Ovary (tissue), 10 donors: ENCODE measurements at places on chromosomes 16 and 17. TPM values are rescaled to one million over a fixed set of nuclear protein-coding genes. Genes with fewer than 3 reads are reported as not detected.

HEATR9 gene
- not detected for total RNA-seq

NDEL1 gene
- total RNA-seq, result 86.5 TPM

FBXL19 gene
- 14.4 TPM for total RNA-seq

FOXF1 gene
- total RNA-seq, result 0.45 TPM

CMTM1 gene
- total RNA-seq, result 7.1 TPM

SPN gene
- total RNA-seq, result 0.72 TPM

MYH2 gene
- not detected for total RNA-seq

FAM20A gene
- total RNA-seq, result 65.5 TPM

CDH8 gene
- total RNA-seq, result 1.7 TPM

PITPNM3 gene
- total RNA-seq, result 38.2 TPM
